ENCODE measurements at places on chromosomes 12 and 14.

GRCh38 chr12:52350021-52350620 lies 17.2 kb downstream of the KRT85 start:
- no peak for DNase-seq

DNA sequence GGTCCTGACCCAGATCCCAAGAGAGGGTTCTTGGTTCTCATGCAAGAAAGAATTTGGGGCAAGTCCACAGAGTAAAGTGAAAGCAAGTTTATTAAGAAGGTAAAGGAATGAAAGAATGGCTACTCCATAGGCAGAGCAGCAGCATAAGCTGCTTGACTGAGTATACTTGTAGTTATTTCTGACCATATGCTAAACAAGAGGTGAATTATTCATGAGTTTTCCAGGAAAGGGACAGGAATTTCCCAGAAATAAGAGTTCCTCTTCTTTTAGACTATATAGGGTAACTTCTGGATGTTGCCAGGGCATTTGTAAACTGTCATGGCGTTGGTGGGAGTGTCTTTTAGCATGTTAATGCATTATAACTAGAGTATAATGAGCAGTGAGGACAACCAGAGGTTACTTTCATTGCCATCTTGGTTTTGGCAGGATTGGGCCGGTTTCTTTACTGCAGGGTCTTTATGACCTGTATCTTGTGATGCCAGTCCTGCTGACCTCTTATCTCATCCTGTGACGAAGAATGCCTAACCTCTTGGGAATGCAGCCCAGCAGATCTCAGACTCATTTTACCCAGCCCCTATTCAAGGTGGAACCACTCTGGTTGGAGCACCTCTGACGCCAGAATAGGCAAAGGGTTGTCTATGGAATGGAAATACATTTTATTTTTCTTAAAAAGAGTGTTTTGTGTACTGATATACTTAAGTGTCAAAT lies 113.8 kb downstream of the OTOGL start:
- DNase-seq = no peak

- DNase-seq = no peak
Measured at GRCh38 chr14:86955771-86956354, 1037.1 kb downstream of the GALC start.

DNA sequence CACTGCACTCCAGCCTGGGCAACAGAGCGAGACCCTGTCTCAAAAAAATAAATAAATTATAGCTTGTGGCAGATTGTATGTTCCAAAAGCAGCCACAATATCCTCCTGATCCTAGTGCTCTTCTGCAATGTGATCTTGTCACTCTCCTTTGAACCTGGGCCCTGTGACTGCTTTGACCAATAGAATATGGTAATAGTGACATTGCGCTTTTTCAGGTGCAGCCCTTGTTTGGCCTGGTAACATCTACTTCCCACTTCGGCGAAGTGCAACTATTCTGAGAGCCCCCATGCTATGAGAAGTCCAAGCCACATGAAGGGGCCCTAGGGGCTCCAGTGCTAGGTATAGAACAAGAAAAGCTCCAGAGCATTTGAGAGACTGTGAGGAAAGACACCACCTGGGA lies 31.1 kb upstream of the DENND5B start:
- no peak for DNase-seq

DNA sequence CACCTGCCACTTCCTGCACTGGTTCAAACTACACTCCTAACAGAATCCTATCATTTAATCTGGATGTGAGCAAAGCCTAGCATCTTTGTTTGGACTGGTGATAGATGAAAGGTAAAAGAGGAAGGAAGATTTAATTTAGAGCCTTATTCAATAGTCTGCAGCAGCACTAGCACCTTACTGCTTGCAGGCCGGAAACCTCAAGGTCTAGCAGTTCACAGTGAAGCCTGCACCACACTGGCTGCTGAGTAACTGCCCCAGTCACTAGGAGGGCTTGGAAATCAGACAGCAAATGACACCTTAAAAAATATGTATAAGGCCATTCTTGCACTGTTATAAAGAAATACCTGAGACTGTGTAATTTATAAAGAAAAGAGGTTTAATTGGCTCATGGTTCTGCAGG lies 358.0 kb downstream of the DAD1 start:
- no peak for DNase-seq

DNA sequence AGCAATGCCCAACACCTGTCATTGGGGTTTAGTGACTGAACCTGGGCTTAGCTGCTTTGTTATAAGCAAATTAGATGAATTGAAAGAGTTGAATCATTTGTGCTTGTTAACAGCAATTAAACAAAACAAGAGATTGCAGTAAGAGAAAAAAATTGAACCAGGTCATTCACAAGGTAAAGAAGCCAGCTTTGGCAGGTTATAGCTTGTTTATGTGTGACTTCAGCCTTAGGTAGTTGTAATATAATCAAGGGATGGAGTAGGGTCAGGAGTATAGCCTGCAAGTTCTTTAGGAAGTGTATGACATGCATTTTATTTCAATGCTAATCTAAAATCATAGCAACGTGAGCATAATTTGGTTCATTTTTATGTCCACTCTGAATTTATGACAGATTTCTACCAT lies 63.4 kb upstream of the PLEKHG3 start:
- no peak for DNase-seq

- DNase-seq = no peak
Measured at GRCh38 chr12:39692258-39692853, 72.8 kb upstream of the ABCD2 start.

GRCh38 chr14:56131004-56131864 lies 13.0 kb downstream of the PELI2 start:
- DNase-seq = no peak

GRCh38 chr12:77728018-77728417 lies 102.7 kb upstream of the NAV3 start:
- no peak for DNase-seq

GRCh38 chr14:73243748-73244147 lies 6.4 kb downstream of the PAPLN start:
- DNase-seq = no peak

GRCh38 chr12:110370732-110371231 lies 32.7 kb downstream of the ANAPC7 start:
- no peak for DNase-seq

- DNase-seq = no peak
Measured at GRCh38 chr14:83255015-83255726, 1721.5 kb upstream of the SEL1L start.

DNA sequence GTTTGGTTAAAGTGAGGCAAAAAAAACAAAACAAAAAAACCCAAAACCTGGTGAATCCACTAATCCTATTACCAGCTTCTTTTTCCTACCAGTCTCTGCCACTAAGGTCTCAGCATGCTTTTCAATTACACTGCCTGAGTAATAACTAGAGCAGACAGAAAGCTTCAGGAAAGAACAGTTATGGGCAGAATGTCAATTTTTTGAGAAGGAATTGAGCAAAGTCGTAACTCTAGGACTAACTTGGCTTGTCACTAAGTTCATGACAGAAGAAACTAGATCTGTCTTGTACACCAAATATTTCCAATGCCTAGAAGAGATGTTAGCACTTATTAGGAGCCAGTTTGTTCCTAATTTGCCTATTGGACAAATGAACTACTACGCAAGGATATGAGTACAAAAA lies 148.8 kb upstream of the CNOT2 start:
- DNase-seq = no peak

GRCh38 chr12:12176402-12176801 lies 90.4 kb downstream of the LRP6 start:
- no peak for DNase-seq

- peak; percentile 8 for DNase-seq
Measured at GRCh38 chr12:119479121-119479561, 114.4 kb upstream of the TMEM233 start.

DNA sequence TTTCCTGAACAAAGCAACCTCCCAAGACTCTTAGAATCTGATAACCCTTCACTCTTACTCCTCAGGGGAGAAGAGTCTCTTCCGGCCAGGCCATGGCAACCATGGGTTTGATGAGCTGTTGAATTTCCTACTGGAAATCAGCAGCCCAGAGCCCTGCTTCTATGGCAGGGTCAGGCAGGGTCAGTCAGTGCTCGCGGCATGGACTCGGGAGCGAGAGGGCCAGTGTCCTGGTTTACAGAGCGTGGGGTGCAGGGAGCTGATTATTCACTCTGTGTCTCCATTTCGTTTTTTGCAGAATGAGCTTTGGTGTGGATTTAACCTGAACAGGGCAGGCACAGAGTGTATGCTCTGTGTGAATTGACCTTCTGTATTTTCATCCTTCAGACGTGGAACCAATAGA lies 340.6 kb upstream of the SFSWAP start:
- DNase-seq = no peak

DNA sequence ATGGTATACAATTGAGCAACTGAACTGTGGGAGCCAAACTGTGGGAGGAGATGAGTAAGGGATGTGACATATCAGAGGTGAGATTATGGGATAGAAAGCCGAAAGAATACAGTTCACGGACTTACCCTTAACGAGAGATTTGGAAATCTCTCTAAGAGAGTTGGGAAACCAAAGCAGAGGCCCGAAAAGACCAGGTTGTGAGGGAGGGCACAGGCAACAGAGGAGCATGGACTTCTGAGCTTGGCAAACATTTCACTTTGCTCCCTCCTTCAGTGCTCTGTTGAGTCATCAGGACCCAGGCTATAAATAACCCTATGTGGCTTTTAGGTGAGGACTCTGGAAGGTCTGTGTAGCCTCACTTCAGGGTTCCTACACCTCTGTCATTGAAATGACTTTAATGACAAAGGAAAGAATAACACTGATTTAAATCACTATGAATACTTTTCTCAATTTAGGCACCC lies 120.6 kb downstream of the TGFB3 start:
- no peak for DNase-seq

DNA sequence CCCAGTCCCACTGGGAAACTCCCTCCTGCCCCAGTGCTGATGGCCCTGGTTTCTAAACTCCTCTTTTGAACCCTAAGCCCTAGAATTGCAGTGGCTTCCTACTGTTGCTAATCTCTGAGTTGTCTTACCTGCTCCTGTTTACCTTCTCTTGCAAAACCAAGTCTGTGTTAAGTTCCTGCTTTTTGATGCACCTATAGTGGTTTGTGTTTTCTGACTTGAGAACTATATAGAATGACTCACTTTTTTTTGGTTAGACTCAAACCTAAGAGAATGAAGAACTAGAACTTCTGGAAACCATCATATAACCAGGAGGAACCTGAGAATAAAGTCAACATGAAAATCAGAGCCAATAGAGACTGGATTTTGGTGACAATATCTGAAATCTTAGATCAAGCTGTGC lies 5.5 kb upstream of the GAS2L3 start:
- DNase-seq = no peak

DNA sequence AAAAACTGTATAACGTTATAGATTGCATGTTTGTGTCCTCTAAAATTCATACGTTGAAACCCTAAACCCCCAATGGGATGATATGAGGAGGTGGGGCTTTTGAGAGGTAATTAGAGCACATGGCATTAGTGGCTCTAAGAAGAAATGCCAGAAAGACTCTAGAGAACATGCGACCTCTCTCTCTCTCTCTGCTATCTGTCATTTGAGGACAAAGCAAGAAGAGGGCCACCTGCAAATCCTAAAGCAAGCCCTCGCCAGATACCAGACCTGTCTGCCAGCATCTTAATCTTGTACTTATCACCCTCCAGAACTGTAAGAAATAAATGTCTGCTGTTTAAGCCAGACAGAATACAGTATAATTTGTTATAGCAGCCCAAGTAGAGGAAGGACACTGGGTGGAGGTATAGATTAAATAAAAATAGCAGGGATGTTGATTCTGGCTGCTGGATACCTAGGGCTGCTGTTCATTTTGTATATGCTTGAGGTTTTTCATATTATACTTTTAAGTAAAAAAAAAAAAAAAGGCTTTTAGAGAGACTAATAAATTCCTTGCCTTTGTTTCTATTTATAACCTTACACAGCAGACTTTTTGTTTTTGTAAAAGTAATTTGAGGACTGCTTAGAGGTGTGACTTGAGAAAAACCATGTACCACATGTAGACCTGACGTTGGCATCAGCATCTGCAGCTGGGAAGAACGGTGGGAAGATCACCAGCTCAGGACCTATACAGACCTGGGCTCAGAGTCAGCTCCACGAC lies 26.9 kb downstream of the MOK start:
- no peak for DNase-seq

GRCh38 chr12:78756936-78757335 lies 107.6 kb upstream of the SYT1 start:
- DNase-seq = no peak

DNA sequence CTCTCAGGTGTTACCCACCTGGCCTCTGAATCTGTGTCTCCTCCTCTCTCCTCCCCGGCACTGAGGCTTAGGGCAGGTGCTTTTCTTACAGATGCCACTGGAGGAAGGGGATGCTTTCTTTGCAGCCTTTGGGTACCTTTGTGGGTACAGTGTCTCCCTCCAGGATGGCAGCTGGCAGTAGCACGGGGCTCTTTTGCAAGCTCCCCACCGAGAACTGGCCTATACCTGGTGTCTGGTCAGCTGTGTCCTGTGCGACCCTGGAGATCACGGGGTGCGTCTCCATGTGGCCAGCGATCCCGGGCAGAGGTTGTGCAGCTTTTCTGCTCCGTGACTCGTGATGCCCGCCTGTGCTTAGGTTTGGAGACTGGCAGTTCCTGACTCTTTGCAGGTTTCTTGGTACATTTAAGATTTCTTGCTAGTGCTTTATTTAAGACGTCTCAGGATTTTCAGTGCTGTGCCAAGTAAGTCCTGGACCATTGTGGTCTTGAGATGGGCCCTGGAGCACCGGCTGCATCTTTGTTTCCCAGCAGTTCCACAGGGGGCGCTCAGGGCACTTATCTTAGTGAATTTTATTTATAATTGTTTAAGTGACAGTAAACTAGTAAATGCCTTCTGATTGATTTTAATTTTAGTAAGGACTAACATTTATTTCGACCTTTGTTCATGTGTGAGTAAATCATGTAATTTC lies 68.9 kb downstream of the DDX51 start:
- DNase-seq = no peak

GRCh38 chr12:108369736-108370396 lies 30.8 kb upstream of the CMKLR1 start:
- DNase-seq = no peak

- DNase-seq = no peak
Measured at GRCh38 chr12:64723630-64724029, 35.6 kb downstream of the GNS start.
